ELF-1 (cell line): ENCODE measurements at places on chromosomes 2 and 18.
A peak's percentile ranks its signal among the peaks of the same experiment; 100 is the strongest.

GRCh38 chr2:208671886-208672680, 265.5 kb downstream of the PTH2R start:
- no peak for DNase-seq

- no peak for DNase-seq
Measured at GRCh38 chr2:95289253-95289652, 7.9 kb upstream of the KCNIP3 start.

DNA sequence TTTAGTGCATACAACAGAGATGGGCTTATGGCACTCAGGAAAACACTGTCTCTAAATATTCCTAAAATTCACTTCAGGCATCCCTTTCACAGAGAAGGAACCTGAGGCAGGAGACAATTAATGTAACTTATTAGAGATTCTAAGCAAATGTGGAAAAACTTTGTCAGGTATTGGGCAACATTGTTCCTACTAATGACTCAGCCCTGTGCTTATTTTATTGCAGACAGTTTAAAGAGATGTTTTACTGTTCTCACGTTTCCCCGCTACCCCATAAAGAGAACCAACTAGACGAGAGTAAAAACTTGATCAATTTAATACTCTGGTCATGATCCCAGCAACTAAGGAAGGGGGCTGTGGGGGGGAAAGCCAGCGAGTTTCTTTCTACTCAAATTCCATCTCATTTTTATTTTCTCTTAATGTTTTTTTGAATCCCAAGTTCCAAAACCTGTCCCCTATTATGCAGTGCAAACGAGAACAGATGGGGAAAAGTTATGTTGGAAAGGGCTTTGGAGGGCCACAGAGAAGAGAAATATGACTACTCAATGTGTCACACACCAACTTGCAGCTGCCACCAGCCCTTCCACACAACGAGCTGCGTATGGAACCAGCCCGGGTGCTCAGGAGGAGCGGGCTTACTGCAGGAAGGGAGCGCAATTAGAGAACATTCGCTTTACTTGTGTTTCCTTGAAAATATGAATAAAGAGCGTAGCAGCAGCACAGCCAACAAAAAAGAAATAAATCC, 18.7 kb upstream of the ACVR1 start:
- DNase-seq = no peak

DNA sequence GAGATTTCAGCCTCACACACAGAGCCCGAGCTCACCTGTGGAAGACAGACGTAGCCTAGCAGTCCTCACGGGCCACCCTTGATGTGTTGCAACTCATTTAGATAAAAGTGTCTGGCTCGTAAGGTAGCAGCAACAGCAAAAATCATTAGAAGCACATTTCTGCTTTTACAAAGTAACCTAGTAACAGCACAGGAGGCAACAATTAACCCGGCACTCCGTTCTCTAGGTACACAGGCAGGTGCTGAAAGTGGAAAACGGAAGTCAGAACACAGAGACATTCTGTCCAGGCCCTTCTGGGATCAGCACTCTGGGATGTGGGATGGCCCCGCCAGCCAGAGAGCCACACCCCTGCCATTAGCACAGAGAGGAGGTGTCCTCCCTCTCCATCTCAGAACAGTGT, 99.3 kb downstream of the KLHL29 start:
- no peak for DNase-seq

- DNase-seq = no peak
Measured at GRCh38 chr2:207138627-207139297, 27.0 kb downstream of the KLF7 start.

DNA sequence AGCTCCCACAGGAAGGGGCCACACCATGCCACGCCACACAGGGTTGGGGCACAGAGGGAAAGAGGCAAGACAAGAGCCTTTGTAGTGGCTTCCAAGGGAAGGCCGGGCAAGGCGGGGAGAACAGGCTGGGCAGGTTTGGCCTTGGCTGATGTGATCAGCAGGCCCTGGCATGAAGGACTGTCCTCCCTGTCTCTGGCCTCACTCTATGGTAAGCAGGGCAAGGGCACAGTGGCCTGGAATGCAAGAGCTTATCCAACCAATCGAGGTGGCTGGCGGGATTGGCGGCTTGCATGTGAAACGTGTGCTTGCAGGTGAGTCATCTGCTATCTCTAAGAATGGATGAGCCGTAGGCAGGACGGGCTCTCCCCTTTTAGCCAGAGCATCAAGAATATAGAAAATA, 6.4 kb upstream of the ATP9B start:
- peak; percentile 29 for DNase-seq

- DNase-seq = no peak
Measured at GRCh38 chr18:24790347-24790746, 329.9 kb downstream of the HRH4 start.
